ENCODE measurements at places on chromosomes 6 and 20.

DNA sequence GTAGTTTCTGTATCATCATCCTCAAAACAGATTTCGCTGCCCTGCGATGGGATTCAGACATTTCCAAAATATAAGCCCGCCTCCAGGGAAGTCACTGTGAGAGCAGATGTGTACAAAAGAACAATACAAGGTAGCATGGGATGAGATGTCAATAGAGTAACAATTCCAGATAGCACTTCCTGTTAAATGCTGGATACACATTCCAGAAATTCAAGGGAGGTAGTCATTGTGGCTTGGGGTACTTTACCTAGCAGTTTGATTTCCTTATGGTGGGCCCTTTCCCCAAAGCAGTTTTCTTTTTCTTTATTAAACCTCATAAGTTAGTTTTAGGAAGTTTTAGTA, 2.5 kb downstream of the RNF217 start:
- no peak for DNase-seq

DNA sequence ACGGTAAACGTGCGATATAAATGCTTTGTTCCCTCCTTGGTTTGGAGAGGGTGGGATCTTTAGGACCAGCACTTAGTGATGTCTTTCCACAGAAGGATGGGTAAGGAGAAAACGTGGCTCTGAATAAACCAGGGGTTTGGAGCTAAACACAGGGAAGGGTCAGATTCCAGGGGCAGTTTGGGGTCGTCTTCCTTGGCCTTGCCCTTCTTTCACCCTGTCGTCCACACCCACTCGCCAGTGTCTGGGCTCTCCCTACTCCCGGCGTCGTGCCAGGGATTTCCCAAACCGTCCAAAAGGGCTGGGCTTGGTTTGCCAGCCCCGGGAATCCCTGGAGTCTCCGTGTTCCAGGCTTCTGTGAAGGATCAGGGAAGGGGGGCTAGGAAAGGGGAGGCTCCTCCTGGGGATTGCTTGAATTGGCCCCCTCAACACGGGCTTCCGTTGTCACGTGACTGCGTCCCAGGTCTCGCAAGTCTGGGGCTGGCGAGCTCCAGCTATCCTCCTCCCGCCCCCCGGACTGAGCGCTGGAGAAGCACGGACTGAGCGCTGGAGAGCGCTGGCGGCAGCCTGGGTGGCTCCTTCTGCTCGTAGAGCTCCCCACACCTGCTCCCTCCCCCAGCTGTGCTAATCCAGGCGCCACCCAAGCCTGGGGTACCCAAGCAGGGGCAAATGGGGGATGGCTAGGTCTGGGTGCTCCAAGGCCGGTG, 9.4 kb upstream of the ARMC12 start:
- DNase-seq = no peak

GRCh38 chr6:142975365-142975764, 30.4 kb upstream of the HIVEP2 start:
- no peak for DNase-seq

GRCh38 chr6:31128093-31128676, 7.9 kb upstream of the CDSN start:
- DNase-seq = peak; percentile 46

GRCh38 chr6:112286010-112286409, 31.6 kb upstream of the LAMA4 start:
- peak; percentile 16 for DNase-seq

- no peak for DNase-seq
Observed at GRCh38 chr6:36227379-36228228, 31.1 kb downstream of the BRPF3 start.

DNA sequence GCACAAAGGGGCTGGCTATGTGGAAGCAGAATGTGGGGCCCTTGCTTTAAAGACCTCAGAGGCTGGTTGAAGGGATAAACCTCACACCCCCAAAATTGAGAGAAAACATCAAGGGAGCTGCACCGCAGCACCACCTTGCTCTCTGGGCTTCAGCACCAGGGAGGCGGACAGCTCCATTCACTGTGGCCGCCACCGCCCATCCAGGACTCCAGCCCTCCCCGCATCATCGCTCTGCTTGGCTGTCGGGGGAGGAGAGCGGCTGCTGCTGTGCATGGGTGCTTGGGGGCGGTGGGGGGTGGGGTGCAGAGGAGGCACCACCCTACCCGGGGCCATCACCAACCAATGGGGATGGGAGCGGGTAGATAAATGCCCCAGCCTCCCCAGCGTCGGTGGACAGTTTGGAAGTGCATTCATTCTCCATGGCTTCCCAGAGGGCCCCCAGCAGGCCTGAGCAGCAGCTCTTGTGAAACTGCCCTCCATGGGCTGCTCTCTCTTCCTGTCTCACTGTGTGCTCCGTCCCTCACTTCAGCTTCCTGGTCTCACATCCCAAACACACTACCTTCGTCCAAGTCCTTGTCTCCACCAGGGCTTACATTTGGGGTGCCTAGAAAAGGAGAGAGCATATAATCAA, 75.7 kb upstream of the BHLHE23 start:
- no peak for DNase-seq

DNA sequence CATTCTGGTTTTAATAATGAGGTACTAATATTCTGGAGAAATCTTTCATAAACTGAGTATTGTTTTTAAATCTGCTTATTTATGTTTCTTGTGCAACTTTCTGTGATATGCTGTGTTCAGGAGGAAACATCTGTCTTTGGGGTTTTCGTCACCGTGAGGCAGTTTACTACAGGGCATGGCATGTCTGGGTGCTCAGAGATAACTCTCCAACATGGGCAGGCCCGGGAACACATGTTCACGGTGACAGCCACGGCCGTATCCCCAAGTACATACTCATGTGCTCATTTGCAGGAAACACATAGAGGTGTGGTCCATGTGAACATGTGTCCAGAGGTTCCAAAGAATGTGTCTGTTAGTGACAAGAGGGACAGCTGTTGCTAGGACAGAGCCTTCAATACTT, 62.1 kb upstream of the CNKSR3 start:
- no peak for DNase-seq

DNA sequence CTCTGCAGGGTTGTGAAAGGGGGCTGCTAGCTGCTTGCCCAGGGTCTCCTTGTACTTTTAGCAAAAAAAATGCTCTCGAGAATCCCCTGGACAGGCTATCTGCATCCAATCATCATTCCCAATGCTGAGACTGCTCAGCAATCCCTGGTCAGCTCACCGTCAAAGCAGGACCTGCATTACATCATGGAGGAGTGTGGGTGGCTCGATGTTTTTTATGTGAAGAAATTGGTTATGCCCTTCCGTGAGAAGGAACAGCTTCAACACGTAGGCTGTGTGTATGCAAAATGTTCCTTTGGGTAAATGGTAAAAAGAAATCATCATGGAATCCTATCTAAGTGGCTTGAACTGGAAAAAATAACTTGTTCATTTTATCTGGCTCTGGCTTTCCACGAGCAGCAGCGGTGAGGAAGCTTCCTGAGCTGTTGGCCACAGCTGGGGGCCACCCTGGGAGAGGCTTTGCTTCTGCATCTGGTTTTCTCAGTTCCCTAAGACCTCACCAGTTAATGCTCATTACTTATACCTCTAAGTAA, 111.4 kb downstream of the FYN start:
- no peak for DNase-seq

DNA sequence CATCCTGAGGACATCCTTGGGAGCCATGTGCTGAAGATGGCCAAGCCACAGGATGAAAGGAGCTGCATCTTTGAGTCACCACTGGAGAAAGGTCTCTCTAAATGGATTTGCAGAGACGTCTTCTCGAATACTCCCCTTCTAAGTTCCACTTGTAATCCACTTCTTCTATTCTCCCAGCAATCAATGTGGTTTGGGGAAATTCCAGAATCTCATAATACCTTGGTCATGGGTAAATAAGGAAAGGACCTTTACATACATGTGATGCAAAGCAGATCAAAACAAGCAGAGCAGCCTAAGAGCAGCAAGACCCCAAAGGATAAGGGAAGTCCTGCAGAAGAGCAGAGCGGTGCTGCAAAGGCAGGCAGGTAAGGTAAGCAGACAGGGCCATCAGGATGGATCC, 35.3 kb downstream of the TRIM38 start:
- no peak for DNase-seq

- DNase-seq = no peak
Observed at GRCh38 chr6:20092071-20092566, 120.2 kb downstream of the MBOAT1 start.

DNA sequence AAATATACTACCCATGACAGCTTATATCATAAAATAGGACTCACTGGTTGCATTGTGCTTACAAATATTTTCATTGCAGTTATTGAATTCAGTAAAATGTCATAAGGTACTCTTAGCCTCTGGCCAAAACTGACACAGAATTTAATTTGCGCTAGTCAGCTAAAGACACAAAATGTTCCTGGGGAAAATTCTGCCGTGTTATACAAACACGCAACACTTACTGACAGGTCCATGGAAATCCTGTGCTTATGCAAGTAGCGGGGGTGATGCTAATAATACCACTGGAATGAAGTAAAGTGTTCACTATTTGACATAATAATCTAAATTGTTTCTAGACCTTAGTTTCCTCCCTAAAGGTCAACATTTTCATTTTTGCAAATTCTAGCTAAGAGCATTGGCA, 354.4 kb upstream of the RSPO3 start:
- no peak for DNase-seq

GRCh38 chr6:37392821-37393220, 39.0 kb downstream of the RNF8 start:
- DNase-seq = no peak

- DNase-seq = no peak
Observed at GRCh38 chr6:27882624-27883023, 29.6 kb downstream of the OR2B2 start.

Data from stimulated activated CD8-positive, alpha-beta memory T cell treated with anti-CD3 and anti-CD28 coated beads, Interleukin-4, amount 100 ng/mL, for 4 hours (primary cell).